Epithelial cell of proximal tubule (primary cell): ENCODE measurements at places on chromosomes 11 and 22.

DNA sequence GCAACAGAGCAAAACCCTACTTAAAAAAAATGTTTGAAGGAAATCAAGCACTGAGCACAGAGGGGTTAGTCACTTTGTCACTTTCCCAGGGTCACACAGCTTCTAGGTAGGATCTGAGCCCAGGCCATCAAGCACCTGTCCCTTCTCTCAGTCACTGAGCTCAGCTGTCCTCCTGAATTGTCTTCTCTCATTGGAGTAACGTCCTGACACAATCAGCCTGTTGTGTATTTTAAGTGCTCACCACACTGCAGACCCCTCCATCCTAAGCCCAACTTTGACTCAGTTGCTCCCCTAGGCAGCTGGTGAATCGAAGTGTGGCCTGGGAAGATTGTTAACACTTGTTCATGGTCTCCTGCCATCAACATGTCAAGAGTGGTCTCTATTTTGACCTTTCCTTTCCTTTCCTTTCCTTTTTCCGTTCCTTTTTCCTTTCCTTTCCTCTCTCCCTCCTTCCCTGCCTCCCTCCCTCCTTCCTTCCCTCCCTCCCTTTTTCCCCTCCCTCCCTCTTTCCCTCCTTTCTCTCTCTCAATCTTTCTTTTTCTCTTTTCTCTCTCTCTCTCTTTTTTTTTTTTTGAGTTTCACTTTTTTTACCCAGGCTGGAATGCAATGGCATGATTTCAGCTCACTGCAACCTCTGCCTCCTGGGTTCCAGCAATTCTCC, 76.1 kb downstream of the PIWIL3 start:
- no peak for DNase-seq

DNA sequence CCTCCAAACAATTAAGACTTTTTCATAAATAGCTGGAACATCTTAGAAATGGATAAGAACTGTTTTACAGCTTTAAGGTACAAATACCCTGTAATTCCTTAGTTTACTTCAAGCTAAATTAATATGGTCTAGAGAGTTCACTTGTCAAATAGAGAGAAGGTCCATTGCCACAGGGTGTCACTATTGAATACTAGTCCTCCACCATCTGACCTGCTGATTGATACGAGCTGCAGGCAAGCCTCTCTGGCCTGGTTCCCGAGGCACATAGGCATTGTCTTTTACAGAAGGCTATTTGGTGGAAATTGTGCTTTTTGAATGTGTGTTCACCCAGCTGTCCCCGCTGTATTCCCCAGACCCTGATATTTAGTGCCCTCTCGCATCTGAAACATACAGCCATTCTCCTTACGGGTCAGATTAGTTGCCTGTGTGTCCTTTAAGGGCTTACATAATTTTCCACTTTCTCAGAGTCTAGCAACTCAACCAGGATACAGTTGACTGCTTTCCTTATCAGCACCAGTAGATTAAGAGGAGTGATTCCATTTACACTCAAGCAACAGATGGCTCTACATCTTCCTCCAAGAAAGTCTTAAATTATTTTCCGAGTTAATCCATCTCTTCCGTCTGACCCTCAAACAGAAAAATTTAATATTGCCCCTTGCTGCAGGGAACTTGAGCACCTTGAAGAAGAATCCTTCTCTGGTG, 788.8 kb upstream of the FAT3 start:
- no peak for DNase-seq

DNA sequence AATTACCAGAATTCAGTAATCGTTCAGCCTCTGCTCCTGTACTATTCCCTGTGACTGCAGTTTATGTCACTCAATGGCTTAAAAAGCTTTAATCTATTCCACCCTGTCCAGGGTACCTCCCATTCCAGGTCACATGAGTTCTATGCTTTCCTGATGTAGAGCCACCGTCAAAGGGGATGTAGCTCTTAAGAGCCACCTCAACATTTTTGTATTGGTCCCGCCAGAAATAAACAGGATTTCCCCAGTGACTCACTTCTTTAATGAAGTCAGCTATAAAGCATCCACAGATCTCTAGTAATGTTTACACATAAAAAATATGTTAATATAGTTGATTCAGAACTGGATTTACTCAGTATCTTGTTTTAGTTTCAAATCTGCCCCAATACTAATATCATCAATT, 1.3 kb upstream of the OR8D1 start:
- DNase-seq = no peak

DNA sequence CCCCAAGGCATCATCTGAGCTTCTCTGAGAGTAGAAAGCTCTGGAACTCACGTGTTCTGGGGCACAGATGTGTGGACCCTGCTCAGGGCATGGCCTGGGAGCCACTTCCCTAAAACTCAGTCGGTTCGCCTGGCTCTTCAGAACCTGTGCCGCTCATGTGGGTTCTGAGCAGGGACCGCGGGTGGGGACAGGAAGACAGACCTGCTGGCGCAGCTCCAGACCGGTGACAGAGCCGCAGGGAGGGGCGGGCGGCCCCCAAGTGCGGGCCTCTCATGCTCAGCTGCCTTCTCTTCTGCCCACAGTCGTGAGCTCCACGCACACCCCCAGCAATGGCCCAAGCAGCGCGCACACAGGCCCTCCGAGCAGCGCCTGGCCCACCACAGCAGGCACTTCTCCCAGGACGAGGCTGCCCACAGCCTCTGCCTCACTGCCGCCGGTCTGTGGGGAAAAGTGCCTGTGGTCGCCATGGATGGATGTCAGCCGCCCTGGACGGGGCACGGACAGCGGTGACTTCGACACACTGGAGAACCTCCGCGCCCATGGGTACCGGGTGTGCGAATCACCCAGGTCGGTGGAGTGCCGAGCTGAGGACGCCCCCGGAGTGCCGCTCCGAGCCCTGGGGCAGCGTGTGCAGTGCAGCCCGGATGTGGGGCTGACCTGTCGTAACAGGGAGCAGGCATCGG, 24.2 kb downstream of the MUC5AC start:
- DNase-seq = no peak

DNA sequence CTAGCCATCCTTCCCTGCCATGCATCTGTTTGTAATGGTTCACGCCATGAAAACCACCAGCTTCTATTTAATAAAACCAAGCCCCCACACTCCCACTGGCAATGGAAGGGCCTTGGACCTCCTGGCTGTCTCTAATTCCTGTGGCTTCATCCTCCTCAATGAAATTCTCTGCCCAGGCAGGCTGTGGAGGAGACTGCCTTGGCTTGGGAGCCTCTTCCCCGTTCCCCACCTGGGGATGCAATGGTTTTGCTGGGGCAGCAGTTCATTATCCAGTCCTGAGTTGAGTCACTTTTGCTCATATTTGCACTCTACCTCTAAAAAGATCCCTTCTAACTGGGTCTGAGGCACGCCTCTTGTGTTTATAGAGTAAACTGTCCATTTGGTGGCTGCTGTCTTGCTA, 515.8 kb downstream of the NTM start:
- DNase-seq = no peak

- DNase-seq = peak; percentile 78
Observed at GRCh38 chr22:41091132-41092022, 1.0 kb upstream of the EP300 start.

DNA sequence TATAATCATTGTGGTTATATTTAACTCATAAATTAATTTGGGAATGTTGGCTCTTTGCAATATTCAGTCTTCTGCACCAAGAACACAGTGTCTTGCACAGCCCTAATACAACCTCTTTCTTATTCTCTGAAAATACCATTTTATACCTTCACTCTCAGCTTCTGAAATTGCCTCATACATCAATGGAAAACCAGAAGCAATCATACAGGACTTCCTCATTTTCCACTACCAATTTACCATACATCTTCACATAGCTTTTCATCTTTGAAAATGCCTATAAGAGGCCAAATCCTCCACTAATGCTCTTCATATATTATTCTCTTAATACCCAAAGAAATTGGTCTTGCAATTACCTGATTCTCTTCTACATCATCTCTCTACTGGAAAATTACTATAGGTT, 4.3 kb upstream of the OR2AG1 start:
- DNase-seq = no peak

GRCh38 chr11:86161336-86161735, 83.2 kb upstream of the EED start:
- DNase-seq = no peak

- DNase-seq = no peak
Observed at GRCh38 chr11:122317305-122317704, 201.3 kb upstream of the BLID start.

GRCh38 chr11:61712846-61713245, 32.7 kb downstream of the DAGLA start:
- DNase-seq = no peak

- DNase-seq = peak; percentile 73
Observed at GRCh38 chr11:122189229-122189628, 73.2 kb upstream of the BLID start.

DNA sequence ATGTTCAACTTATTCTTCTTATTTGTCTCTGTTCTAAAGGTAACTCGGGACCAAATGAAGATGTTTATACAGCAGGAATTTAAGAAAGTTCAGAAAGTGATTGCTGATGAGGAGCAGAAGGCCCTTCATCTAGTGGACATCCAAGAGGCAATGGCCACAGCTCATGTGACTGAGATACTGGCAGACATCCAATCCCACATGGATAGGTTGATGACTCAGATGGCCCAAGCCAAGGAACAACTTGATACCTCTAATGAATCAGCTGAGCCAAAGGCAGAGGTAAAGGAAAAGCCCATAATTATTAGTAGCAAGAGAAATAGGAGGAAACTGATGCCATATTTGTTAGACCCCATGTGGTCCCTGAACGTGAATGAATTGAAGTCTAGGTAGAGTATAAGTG, 63.3 kb downstream of the TRIM44 start:
- no peak for DNase-seq

DNA sequence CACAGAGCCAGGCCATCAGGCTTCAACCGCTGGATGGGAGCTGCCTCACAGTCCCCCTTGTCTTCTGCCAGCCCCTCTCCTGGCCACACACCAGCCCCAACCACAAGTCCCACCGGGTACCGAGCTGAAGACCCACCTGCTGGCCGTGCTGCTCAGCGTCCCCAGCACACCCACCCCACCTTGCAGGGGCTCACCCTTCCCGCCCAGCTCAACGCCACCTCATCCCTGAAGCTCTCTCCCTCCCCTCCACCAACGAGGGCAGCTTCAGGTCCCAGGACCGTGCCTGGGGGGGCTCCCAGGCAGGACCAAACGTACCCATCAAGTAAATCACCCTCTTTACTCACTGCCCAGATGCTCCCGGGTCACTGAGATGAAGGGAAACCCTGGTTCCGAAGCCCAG, 141.0 kb downstream of the CRYBB2 start:
- no peak for DNase-seq

- DNase-seq = no peak
Observed at GRCh38 chr22:48700180-48700565, 1127.5 kb downstream of the BRD1 start.

GRCh38 chr11:122803306-122803705, 35.0 kb upstream of the CRTAM start:
- DNase-seq = no peak

GRCh38 chr11:29645373-29645772, 371.5 kb downstream of the KCNA4 start:
- no peak for DNase-seq

DNA sequence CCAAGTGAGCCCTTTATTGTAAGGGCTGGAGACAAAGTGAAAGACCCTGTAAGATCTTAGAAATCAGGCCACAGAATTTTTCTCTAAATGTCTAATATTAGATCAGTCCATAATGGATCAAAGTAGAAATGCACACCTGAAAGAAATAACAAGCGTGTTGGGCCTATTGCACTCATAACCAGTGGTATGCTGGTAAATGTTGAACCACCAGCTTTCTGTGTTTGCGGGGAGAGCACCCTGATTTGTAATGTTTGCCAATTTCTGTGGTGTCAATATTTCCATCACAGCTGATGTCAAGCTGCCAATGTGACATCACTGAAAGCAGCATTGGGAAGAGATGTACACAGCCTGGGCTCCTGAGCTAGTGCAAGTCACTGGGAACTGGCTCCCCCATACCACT, 46.2 kb downstream of the ENDOD1 start:
- DNase-seq = no peak

- DNase-seq = no peak
Observed at GRCh38 chr11:41536021-41536568, 76.6 kb upstream of the LRRC4C start.

DNA sequence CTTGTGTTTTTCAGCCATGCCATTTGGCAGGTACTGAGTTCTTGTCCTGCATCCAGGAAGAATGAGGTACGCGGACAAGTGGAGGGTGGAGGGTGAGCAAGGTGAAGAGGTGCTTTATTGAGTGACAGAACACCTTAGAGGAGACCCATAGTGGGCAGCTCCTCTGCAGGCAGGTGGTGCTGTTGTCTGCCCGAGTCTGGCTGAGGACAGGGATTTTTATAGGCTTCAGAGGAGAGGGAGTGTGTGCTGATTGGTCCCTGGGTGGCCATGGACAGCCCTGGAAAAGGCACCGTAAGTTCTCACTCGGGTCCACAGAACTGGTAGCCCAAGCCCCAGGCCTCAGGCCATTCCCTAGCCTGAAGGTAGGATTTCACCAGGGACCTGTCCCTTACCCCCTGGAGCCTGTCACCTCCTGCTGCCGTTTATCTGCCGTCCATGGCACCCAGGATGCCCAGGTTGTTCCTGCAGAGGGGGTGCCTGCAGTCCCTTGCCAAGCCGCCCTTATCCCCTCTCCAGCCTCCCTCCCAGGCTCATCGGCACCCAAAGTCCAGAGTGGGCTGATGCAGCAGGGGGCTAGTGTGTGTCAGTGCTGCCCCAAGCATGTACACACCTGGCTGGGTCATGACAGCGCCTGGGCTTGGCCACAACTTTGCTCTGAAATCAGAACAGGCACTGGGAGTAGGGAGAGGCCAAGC, 213.6 kb downstream of the LRRC4C start:
- DNase-seq = no peak

- DNase-seq = no peak
Observed at GRCh38 chr11:38543986-38544385, 1946.0 kb upstream of the RAG2 start.

DNA sequence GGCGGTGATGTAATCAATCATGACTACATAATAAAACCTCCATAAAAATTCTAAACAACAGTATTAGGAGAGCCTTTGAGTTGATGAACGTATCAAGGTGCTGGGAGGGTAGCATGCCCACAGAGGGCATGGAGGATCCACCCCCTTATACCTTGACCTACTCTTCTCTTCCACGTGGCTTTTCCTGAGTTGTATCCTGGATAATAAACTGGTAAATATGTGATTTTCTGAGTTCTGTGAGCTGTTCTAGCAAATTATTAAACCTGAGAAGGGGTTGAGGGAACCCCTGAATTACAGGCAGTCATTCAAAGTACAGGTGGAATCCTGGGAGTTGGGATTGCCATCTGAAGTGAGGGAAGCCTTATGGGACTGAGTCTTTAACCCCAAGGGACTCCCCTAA, 446.9 kb downstream of the DYNC2H1 start:
- DNase-seq = no peak

GRCh38 chr11:121460941-121461514, 8.3 kb upstream of the SORL1-AS1 start:
- no peak for DNase-seq

- no peak for DNase-seq
Observed at GRCh38 chr11:17561526-17561925, 14.5 kb downstream of the OTOG start.

- DNase-seq = no peak
Observed at GRCh38 chr11:131690362-131690761, 319.9 kb downstream of the NTM start.
